ENCODE measurements at places on chromosomes 3 and 15.

DNA sequence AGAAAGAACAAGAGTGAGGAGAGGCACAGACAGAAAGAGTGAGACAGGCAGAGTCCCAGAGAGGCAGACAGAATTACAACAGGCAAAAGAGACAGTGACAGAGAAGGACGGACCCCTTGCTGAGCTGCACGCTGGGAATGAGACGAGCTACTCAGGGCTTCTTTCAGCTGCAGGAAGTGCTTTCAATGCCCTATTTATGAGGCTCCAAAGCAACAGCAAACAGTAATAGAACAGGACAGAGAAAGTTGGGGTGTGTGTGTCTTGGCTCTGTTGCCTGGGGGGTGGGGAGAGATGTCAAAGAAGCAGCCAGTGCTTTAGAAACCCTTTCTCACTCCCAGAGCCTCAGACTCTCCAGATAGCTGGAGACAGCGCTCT lies 502 bp upstream of the TIMP4 start:
- DNase-seq, result no peak

- DNase-seq, result no peak
Measured at GRCh38 chr15:30990446-30991254, 778 bp downstream of the MTMR10 start.

- no peak for DNase-seq
Measured at GRCh38 chr3:12638105-12638504, 25.8 kb downstream of the RAF1 start.

DNA sequence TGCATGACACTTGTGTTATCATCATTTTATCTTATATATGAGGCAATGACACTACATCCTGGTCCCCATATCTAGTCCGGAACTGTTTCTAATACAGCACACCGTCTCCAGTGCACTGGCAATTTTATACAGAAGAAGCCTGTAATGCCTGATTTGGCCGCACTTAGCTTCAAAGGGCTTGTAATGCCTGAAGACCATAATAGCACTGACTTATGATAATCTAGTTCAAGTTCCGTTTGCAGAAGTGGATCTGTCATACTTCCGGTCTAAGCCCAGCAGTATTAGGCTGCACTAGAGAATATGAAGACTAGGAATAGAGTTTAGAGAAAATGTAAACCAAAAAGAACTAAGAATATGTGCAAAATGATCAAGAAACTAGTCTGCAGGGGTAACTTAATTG lies 1.3 kb downstream of the BNIP2 start:
- DNase-seq, result no peak

GRCh38 chr3:79154865-79155264 lies 612.9 kb downstream of the ROBO1 start:
- DNase-seq, result no peak

Data from stimulated activated naive CD4-positive, alpha-beta T cell (primary cell).